Epithelial cell of proximal tubule (primary cell): ENCODE measurements at places on chromosomes 5 and 9. TPM values are rescaled to one million over a fixed set of nuclear protein-coding genes. Genes with fewer than 3 reads are reported as not detected.

DNA sequence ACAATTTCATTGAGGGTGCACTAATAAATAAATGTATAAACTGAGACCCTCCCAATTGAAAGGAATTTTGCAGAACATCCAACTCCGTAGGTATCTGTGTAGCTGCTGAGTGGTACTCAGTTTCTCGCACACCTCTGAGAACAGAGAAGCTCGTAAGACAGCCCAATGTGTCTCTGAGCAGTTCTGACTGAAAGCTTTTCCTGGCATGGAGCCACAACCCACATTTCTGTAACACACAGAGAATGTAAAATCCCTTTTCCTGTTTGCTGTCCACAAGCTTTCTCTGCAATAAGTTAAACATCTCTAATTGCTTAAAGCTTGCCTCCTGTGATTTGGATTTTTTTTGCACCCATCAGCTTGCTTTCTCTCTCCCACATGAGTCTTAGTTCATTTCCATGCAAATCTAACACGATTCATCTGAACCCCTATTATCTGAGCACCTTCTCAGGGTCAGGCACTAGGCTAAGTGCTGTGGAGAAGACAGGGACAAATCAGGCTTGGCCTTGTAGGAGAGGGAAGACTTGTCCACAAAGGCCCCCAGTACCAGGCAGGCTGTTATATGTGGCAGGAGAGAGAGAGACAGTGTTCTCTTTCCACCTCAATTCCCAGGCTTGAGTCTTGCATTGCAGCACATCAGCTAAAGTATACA is 44.2 kb upstream of the COL15A1 start:
- DNase-seq, result no peak

DNA sequence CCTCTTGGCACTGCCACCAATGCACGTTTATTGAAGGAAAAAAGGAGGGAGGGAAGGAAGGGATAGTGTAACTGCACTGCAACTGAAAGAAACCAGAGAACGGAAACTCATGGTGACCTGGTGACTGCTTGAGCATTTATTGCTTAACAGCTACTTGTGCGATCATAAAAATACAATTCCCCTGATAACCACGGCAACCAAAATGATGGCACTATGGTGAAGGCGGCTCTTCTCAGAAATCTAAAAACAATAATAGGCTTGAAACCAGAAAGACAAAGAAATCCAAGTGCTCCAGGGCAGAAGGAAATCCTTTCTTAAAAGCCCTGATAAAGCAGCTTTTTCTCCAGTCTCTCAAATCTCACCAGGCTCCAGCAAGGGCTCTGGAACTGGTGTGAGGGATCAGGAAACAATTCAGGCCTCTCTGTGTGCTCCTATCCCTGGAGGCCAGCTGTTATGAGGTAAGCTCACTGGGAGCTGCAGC is 1.9 kb downstream of the FBXO10 start:
- no peak for DNase-seq

The LSM11 gene
- 3.0 and 4.1 TPM in 2 replicates for total RNA-seq

DNA sequence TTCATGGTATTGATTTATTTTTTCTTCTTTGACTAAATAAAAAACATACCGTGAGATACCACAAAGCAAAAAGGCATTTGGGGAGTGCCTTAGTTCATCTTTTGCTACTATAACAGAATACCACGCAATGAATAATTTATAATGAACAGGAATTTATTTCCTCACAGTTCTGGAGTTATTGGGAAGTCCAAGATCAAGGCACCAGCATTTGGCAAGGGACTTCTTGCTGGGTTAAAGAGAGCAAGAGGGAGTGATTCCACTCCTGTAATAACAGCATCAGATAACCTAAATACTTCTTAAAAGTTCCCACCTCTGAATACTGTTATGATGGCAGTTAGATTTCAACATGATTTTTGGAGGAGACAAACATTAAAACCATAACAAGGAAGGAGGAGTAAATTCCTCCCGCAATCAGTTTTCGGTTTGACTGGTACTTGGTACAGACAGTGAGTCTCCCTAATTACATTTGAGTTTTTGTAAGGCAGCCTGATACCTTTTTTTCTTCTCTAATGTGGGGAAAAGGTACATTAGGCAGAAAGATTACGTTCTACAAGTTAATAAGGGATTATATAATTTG is 8.8 kb upstream of the OMD start:
- no peak for DNase-seq

DNA sequence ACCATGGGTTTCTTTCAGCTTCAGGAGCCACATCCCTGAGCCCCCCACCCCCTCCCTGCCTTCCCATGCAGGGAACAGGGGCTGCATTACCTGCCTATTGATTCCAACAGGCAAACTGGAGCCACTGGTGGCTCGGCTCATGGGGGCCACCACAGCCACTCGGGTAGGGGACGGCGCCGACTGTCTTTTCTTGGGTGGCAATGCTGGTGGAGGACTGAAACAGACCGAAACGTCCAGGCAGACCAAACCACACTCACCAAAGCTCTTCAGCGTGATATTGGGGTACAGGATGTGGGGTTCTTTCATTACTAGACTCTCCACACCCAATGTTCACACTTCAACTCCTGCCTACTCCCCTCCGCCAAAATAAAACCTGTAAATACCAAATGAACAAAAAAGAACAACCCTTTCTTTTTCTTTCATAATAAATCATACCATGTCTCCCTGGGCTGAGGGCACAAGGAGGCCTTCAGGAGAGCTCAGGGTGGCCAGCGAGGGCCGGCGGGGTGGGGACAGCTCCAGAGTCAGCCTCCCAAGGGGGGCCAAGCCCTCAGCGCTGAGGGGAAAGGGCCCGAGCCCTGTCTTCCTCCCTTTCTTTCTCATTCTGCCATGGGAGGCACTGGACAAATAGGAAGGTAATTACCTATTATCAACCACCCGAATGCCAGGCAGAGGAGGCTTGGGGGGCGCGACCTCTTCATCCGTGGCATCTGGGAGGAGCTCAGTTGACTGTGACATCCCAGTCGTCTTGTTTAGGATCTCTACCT is 83.3 kb downstream of the PRRT1B start:
- no peak for DNase-seq

GRCh38 chr5:134493461-134494055 is 31.9 kb upstream of the JADE2 start:
- DNase-seq, result no peak

The KCNMB1 gene
- not detected in 2 replicates for total RNA-seq
